ENCODE measurements at places on chromosomes 12 and 14.

DNA sequence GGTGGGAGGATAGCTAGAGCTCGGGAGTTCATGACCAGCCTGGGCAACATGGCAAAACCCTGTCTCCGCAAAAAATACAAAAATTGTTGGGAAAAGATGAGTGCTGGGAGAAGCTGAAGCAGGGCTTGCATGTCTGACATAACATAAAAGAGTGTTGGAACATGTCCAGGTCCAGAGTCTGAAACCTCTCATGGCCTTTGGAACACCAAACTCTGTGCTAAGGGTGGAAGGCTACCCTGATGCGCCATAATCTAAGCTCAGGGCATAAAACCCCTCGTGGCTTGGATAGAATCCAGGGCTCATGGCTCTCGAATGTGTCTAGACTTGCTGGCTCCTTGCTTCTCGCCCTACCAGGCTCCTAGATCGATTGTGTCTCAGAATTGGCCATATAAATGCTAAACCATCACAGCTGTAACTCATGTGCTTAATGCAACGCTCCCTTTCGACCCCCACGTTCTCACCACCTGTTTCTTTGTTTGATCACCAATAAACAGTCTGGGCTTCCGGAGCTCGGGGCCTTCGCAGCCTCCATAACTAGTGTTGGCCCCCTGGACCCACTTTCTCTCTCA lies 6.7 kb upstream of the CLEC7A start:
- no peak for DNase-seq

GRCh38 chr14:95381726-95382125 lies 62.0 kb upstream of the CLMN start:
- DNase-seq = no peak

DNA sequence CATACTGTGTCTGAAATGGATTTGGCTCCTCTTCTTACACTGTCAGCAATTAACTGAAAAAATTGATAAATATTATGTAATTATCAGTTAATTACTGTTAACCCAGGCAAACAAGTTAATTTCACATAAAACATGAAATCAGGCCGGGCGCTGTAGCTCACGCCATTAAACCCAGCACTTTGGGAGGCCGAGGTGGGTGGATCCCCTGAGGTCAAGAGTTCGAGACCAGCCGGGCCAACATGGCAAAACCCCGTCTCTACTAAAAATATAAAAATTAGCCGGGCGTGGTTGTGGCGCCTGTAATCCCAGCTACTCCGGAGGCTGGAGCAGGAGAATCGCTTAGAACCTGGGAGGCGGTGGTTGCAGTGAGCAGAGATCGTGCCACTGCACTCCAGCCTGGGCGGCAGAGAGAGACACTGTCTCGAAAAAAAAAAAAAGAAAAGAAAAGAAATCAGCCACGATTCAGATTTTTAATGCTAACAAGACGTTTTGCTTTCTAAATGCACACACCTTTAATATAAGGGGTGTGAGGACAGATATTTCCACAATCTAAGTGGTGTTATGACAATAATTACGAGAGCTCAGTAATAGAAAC lies 473 bp upstream of the TMEM19 start:
- DNase-seq = no peak

- DNase-seq = no peak
Observed at GRCh38 chr14:33589334-33589733, 361.5 kb downstream of the EGLN3 start.

DNA sequence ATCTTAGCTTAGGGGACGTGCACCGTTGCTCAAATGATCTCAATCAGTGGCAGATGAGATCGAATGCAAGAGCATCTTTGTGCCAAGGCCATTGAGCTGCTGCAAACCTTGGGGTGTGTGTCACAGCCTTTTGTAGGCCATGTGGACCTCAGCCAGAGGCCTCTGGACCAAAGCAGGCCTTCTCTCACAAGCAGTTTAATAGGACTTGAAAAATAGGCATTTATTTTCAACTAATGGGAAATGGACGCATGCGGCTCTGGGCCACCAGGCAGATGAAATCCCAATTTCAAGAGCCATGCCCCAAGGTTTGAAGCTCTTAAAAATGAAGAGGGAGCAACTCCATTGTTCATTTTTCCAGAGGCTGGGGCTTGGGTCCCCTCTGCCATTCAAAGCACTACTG lies 87.3 kb downstream of the TTC7B start:
- DNase-seq = no peak

DNA sequence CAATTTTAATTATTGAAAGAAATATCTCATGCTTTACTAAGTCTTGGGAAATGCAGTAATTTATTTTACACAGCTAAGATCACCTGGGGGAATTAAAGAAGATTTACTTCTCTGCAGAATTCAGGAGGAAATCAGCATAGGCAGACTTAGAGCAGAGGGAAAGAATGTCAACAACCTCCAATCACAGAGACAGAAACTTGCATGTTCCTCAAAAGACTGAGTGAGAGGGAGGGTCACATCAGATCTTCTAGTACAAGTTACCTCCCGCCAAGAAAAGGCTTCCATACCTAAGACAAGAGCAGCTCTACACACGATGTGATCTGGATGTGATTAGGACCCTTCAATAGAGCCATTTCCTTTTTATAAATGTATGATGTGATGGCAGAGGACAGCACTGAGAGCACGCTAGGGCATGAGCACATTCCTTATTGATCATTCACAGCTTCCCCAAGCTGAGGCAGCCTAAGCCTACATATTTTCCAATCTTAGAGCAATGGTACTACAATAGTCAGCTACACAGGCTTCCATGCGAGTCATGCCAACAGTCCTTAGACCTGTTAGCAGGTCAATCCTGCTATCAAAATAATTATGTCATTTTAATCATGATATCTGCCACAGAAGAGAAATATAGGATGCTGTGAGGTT lies 403.3 kb downstream of the ETNK1 start:
- no peak for DNase-seq

DNA sequence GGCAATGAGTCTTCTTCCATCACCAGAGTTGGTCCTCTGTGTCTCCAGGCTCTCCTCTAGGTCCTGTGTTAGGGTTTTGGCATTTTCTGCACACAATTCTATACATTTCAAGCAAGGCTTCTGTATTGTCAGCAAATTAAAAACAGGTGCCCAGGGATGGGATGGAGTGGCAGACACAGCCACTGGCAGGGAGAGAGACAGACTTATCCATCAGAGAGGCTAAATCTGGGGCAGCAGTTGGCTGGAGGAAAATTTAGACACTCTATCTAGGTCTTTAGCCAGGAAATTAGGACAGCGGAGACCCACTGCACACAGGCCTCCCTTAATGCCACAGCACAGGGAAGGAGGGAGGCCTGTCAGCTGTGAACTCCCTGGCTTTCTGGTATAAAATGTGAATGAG lies 20.2 kb downstream of the PLEKHD1 start:
- DNase-seq = no peak
